Stimulated activated CD4-positive, alpha-beta T cell treated with anti-CD3 and anti-CD28 coated beads, Interleukin-1b, Interleukin-23, amount 100 ng/mL, for 1 hour (primary cell): ENCODE measurements at places on chromosomes 7 and 10.

DNA sequence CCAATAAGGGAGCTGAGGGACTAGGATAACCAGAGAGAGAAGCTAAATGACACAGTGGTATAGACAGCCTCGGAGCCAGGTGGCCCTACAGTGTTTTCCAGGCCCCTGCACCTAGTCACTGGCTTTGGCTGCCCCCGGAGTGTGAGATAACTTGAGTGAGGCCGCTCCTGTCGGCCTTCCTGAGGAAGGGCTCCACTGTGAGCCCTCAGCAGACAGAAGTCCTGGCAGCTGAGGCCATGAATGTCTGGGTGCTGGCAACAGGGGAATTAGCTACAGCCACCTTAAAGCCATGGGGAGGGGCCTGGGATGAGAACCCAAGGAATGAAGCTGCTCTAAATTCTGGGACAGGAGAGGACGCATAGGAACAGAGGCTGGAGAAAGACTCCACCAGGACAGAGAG lies 4.6 kb upstream of the GDF10 start:
- DNase-seq = no peak

DNA sequence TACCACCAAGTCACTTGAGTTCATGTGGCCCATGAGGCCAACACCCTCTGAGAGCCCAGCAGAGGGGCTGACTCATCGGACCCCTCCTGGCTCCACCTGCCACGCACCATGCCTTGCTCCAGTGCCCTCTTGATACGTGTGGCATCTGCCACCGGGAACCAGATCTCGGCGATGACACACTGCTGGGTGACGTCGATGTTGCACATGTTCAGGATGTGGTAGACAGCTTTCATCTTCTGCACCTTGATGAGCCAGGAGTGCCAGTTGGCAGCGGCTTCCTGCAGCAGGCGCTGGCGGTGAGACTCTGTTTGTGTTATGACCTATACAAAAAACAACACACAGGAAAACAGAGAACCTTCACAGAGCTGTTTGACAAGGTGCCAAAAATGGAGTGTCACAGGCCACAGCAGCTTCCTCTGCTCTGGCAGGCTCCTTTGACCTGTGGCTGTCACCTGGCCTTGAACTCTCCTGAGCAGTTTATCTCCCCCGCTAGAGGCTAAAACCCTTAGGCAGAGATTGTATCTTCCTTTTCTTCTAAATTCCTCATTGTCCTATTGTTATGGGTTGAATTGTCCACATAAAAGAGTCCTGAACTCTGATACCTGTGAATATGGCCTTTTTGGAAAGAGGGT lies 45.2 kb upstream of the TMEM213 start:
- peak; percentile 82 for DNase-seq

DNA sequence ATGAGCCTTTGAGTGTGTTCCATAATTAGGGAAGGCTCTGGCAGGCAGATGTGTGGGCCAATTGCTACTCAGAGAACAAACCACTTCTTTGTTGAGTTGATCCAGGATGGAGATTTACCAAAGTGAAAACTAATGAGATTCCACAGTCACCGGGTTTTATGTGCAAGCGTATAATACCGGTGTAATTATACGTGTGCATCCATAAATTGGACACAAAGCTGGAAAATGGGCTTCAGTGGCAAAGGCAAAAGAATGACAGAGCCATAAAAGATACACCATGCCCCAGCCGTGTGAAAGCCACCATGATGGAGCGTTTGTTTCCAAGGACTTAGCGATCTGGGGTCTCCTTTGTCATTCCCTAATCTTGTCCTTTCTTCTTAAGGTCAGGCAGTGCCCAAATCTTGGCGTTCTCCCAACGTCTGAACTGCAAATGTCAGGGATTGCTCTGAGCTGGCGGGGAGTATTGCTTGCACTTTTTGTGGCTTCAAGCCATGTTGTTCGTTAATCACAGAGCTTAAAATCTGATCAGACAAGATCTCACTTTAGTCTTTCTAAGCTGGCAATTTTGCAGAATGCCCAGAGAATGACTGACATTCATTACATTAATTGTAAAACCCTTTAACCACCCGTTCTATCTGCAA lies 70.1 kb downstream of the NPTX2 start:
- no peak for DNase-seq

GRCh38 chr7:138095972-138096935 lies 20.0 kb downstream of the AKR1D1 start:
- no peak for DNase-seq

DNA sequence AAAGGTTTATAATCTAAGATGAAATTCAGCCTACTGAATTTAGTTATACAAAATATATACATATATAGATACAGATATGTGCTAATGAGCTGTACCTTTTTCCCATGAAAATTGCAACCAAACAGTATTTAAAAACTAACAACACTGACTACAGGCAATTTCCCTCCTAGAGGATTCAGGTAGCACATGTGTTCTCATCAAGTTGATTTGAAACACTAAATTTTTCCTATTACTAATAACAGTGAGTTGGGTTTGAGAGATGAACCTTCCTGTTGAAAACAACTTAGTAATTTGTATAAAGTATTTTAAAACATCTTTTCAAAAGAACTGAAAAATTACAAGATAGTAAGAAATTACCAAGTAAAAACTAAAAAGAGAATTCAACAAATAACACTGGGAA lies 51.5 kb downstream of the COA1 start:
- no peak for DNase-seq

GRCh38 chr7:129438839-129439651 lies 4.8 kb downstream of the STRIP2 start:
- DNase-seq = no peak

GRCh38 chr10:23362879-23363792 lies 18.5 kb upstream of the C10orf67 start:
- DNase-seq = no peak

DNA sequence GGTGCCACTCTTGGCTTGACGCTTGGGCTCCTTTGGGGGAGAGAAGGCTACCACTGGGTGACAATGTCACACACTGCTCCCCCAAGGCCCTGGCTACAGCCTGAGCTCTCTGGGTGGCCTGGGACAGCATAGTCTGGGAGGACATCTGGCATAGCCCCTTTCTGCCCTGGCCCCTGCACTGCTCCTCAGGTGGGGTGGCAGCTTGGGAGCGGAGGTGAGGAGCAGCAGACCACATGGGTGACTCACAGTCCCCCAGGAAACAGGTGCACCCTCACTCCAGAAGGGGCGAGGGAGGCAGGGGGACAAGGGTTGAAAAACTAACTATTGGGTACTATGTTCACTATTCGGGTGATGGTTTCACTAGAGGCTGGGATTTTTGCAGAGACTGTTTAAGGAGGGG lies 45.2 kb downstream of the NPTX2 start:
- no peak for DNase-seq

DNA sequence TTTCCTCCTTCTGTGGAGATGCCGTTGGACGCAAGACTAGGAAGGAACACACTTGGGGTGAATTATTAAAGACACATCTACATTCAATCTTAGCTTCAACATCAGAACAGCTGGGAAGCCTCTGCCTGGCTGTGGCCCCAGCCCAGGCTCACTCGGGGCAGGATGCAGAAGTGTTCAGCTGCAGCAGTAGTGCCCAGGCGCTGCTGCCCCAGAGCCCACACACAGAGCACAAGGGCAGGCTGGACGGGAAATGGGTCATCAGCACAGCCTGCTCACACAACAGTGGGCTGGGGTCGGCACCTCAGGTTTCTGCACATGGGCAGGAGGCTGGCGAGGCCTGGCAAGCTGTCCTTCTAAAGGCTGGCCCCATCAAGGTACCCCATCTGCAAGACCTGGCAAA lies 42.5 kb downstream of the NOD1 start:
- DNase-seq = no peak

DNA sequence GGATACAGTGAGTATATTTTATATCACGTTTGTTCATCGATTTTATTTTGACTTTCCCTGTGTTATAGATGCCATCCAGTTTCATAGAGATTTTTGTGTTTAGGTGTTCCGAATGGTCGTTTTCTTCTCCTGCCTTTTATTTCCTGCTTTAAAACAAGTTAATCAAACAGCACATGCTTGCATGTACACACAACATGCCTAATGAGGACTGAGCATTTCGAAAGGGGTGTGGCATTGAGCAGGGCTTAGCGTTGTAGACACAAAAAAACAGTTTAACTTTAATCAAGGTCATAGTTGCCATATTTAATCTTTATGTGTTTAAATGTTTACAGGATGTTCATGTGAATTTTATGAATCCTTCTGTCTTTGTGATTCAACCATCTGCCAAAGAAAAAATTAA lies 430.5 kb upstream of the GALNT17 start:
- DNase-seq = no peak

GRCh38 chr7:87687653-87688254 lies 59.6 kb downstream of the RUNDC3B start:
- no peak for DNase-seq

- no peak for DNase-seq
These were observed 16.3 kb downstream of the GSAP start for GRCh38 chr7:77399816-77400215.

DNA sequence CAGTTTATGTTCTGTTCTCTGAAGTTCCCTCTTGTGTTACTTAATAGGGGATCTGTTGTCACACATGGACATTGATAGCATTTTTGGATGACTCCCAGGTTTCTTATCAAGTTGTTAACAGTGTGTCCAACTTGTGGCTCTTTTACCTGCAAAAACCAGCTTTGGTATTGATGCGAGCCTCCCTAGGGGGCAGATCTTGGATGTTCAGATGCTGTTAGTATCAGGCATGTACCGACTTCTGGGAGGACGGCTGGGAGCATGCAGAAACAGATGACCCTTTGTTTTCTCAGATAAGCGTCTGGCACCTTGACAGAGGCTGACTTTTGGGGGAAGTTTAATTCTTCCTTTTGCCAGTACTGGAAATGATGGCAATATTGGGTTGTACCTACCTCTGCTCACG lies 2.2 kb downstream of the PLPP4 start:
- DNase-seq = no peak

DNA sequence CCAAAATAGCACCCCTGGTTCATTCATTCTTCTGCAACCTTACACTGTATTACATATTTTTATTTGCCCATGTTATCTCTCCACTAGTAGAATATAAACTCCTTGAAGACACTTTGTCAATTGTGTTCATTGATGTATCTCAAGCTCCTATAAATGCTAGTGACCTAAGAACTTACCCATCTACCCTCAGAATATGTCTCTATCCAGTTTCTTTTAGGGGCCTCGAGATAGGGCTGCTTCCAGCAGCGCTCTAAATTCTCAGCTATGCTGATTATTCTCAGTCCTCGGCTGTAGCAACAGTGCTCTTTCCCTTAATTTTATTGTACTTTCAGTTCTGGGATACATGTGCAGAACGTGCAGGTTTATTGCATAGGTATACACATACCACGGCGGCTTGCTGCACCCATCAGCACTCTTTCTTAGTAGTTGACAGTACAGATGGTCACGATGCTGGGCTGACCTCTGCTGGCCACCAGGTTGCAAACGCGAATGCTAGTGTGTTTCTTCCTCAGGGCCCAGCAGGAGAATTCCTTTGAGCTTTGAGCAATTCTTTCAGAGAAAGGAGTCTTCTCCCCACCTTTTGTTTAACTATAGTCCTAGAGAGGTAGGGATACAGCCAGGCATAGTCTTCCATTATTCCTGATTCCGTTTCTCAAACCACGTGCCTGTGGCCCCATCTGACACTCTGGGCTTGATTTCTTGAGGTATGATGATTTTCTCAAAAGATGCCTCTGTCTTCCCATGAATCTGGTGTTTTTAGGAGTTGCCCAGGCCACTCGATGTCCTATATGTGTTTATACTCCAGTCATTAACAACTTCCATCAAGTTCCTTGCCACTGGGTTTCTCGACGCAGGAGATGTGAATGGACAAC lies 49.1 kb upstream of the CDC14C start:
- DNase-seq = no peak

DNA sequence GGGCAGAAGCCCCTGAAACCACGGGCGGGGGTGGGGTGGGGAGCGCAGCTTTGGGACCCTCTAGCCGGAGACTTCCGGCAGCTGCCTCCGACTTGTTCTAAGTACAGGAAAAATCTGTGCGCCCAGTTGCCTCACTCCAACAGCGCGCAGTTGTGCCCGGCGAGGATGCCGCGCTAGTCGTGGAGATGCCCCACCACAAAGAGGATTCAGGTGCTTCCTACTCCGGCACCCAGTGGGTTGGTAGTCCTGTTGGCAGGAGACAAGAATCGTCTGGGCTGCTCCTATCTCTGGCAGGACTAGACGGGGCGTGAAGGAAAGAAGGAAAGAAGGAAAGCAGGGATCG lies 465 bp upstream of the NPY start:
- no peak for DNase-seq

- no peak for DNase-seq
These were observed 315.3 kb downstream of the SNX13 start for GRCh38 chr7:17625043-17625442.

DNA sequence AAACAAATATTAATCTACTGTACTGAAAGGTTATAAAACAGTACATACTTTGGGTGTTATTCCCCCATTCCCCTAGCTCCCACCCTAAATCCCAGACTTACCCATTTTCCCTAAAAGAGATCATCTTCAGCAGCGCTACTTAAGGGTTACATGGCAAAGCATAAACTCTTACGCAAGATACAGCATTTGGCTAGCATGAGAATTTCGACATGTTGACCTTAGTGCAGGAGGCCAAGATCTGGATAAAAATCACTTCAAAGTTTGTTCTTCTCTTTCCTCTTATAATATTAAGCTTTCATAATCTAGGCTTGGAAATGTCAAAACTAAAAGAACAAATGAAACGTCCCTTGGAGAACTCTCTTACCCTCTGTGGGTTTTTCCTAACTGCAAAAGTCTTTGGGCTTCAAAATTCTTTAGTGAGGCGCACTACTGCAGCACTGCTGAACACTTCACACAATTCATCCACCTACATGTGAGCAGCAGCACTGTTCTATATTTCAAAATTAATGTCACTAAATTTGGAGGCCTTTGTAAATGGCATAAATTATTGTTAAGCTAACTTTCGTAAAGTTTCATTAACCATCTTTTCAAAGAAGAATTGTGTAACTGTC lies 59.5 kb upstream of the PDLIM1 start:
- DNase-seq = no peak

- DNase-seq = no peak
These were observed 975 bp downstream of the GLCCI1 start for GRCh38 chr7:7969306-7970236.

DNA sequence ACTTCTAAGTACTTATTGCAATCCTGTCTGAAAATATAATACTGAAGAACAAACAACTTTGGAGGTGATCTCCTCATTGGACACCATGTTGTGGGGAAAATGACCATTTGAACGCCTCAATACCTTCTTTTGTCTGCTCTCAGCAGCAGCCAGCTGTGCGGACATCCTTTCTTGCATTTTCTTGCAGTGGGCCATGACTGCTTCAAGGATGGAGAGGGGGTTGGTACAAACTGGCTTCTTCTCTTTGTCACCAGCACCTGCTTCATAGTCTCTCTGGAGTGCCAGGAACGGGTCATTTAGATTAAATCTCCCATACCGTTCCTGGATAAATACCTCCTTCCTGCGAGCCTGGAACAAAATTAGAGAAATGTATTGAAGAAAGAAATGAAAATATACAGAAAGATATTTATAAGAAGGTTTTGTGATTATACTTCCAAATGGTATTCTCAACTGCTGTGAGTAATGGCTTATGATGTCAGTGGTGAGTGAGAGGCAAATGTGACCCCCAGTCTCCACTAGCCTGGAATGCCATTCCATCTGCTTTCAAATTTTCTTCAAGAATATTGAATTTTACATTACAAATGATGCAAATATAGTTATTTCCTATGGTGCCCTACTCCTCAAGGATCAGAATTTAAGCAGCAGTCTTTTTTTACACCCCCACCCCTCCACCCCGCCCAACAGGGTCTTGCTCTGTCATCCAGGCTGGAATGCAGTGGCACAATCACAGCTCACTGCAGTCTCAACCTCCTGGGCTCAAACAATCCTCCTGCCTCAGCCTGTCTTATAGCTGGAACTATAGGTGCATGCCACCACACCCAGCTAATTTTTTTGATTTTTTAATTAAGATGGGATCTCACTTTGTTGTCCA lies 62.4 kb downstream of the CTTNBP2 start:
- no peak for DNase-seq
